ENCODE measurements at places on chromosomes 3 and 15.

- no peak for DNase-seq
These were observed 43.8 kb downstream of the ADAMTS7 start for GRCh38 chr15:78767331-78767951.

- no peak for DNase-seq
These were observed 315.6 kb upstream of the THBS1 start for GRCh38 chr15:39265261-39265660.

GRCh38 chr15:42679285-42680141 lies 57.4 kb downstream of the CDAN1 start:
- no peak for DNase-seq

DNA sequence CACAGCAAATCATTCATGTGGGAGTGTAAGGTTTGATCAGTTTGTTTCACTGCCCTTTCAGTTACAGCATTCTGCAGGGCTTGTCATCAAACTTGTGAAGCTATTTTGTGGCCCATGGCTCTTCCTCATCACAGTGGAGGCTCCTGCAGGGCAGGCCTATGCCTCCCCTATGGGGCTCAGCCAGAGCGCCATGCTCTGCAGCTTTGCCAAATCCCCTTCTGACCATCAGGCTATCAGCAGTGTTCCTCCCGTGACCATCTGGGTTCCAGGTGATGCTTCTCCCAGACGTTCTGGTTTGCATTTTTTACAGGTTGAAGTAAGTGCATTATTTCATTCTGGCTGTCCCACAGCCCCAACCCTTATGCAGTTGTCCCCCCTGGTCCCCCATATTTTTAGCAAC lies 28.1 kb upstream of the REC114 start:
- no peak for DNase-seq

DNA sequence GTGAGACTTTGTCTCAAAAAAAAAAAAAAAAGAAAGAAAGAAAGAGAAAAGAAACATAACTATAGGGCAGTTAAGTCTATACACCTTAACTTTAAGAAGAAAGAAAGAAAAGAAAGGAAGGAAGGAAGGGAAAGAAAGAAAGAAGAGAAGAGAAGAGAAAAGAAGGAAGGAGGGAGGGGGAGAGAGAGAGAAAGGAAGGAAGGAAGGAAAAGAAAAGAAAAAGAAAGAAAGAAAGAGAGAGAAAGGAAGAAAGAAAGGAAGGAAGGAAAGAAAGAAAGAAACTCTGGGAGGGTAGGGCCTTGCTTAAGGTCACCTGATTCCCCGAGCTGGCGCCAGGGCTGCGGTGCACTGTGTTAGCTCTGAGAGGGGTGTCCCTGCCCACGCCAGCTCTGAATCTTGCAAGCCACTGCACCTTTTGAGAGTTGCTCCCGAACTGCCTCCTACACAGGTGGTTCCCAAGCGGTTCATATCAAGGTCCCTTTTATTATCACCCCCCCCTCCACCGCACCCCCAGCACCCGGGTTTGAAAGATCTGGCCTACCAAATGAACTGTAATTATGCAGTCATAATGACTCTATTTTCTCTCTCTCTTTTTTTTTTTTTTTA lies 39.2 kb upstream of the VPS8 start:
- DNase-seq = no peak

DNA sequence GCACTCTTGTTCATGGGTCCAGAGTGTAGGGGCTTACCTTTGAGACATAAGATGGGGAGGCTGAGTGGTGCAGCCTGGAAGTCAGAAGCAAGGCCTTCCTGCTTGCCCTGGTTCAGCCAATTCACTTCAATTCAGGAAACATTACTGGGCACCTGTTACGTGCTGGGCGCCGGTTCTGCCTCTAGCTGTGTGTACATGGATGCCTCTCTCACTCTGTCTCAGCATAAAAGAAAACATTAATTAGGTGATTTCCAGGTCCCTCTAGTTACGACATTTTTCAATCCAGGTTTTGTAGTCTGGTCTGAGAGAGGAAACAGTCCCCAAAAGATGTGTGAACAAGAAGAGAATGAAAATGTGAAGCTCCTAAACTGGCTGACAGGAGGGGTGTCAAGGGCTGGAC lies 1.2 kb downstream of the RTP1 start:
- DNase-seq = no peak

- DNase-seq = no peak
These were observed 195.5 kb downstream of the LPP start for GRCh38 chr3:188349351-188349901.

GRCh38 chr3:121957674-121958415 lies 63.6 kb downstream of the SLC15A2 start:
- DNase-seq = no peak

- no peak for DNase-seq
These were observed 166.0 kb upstream of the LPP start for GRCh38 chr3:187987924-187988323.

- no peak for DNase-seq
These were observed 47.8 kb upstream of the NEO1 start for GRCh38 chr15:73004462-73004861.
